Stimulated activated CD8-positive, alpha-beta memory T cell treated with anti-CD3 and anti-CD28 coated beads, Interleukin-15, amount 100 ng/mL, for 4 hours (primary cell): ENCODE measurements at places on chromosomes 3 and 15.

DNA sequence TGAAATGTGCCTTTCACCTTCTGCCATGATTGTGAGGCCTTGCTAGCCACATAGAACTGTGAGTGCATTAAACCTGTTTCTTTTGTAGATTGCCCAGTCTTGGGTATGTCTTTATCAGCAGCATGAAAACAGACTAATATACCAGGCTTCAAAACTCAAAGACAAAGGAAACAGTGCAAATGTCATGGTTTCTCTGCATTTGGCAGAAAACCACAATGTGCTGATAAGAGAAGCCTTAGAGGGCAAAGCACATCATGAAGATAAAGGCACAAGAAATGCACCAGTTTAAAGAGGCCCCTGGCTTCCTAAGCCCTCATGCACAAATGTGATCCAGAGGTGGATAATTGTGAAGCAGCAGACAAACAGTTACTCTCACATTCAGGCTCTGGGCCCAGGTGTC lies 259.2 kb downstream of the CPNE4 start:
- DNase-seq, result no peak

GRCh38 chr3:141081141-141081795 lies 30.1 kb downstream of the SPSB4 start:
- DNase-seq, result no peak

GRCh38 chr15:88810446-88810845 lies 7.2 kb downstream of the ACAN start:
- DNase-seq, result no peak

GRCh38 chr3:181403876-181404660 lies 307.7 kb upstream of the SOX2 start:
- DNase-seq, result no peak

DNA sequence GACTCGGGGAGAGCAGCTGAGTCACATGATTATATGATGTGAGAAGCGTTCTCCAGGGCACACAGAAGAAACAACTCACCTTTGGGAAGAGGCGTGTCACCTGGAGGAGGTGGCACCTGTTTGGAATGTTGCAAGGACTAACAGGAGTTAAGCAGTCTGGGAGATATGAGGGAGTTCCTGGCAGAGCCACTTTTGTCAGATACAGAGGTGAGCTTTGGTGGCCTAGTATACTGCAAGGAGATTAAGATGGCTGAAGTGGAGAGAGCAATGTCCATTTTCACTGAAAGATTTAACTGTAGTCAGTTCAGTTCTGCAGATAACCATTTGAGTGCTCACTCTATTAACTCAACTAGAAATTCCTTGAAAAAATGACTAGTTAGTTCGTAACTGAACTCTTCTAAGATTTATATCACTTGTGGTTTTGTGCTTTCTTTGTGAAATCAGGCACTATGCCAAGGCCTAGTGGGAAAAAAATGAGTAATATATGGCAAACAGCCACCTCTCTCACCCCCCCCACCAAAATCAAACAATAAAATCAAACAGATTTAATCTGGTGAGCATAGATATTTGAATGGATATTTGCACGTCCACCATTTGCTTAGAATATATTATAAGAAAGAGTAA lies 61.3 kb downstream of the CRYBG3 start:
- no peak for DNase-seq

DNA sequence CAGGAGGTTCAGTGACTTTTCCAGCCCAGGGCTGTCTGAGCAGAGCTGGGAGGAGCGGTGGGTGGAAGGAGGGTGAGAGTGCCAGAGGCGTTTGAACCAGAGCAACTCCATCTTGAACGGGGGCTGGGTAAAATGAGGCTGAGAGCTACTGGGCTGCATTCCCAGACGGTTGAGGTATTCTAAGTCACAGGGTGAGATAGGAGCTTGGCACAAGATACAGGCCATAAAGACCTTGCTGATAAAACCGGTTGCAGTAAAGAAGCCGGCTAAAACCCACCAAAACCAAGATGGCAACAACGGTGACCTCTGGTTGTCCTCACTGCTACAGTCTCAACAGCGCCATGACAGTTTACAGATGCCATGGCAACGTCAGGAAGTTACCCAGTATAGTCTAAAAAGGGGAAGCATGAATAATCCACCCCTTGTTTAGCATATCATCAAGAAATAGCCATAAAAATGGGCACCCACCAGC lies 60.2 kb downstream of the ABTB1 start:
- DNase-seq, result no peak

GRCh38 chr15:37246856-37247255 lies 146.5 kb upstream of the MEIS2 start:
- no peak for DNase-seq
